ENCODE measurements at places on chromosomes 1 and 21.

DNA sequence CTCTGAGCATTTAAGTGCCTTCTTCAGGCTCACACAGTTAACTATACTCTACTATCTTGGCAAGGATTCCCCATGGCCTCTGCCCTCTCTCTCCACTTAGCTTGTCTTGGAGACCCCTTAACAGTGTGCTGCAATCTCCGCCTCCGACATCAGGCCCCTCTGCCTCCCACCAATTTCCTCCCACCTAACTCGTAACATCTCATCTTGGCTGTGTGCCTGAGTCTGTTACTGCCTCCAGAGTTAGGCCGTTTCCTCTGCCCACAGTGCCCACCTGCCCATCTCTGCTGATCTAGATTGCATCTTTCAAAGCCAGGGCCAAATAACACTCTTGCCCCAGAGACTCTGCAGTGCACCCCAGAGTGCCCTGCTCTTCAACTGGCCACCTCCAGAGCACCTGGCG is 244.3 kb upstream of the TMEM51 start:
- DNase-seq = no peak

GRCh38 chr1:238701024-238701423 is 685.3 kb upstream of the CHRM3 start:
- DNase-seq = no peak

DNA sequence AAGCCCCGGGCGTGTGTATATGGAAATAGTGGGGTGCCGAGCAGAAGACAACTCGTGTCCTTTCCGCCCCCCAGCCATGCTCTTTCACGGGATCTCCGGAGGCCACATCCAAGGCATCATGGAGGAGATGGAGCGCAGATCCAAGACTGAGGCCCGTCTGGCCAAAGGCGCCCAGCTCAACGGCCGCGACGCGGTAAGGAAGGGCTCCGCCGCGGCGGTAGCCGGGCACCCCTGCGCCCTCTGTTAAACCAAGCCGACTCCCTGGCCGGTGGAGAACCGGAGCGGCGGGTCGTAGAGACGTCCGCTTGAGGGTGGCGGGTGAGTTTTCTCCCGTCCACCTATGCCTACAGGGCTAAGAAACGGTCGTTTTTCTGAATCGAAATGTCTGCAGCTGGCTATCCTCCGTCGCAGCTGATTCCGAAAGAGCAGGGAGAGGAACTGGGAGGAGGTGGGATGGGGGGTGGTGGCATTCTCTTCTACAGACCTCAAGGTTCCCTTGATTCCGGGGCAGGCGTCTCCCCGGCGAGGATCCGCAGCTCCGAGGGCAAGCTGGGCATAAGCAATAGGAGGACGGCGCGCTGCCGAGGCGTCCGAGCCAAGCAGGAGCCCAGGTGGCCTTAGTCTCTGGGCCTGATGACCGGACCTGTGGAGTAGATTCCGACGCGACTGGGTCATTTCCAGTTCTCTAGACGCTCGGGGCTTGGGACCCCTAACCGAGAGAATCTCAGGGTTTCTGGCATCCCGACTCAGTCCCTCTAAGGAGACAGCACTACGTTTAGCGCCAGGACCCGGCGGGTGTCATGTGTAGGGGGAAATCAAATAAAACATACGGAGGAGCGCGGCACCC is 856 bp downstream of the LHX9 start:
- DNase-seq = no peak

DNA sequence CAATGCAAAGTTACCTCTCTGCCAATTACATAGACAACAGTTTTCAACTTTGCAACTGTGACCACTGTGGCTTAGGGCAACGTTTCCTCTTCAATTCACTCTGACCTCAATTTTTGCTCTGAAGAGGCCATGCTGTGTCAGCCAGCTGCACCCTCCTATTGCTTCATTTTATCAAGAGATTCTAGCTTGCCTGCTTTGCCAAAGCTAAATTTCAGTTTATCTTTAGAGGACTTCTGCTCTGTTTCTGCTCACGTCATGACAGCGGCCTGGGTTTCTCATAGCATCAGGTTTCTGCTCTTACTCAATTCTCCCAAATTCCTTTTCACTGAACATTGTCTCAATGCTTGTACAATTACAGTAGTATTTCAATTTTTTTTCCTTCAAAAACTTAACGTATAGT is 154.6 kb downstream of the PLA2G4A start:
- no peak for DNase-seq

DNA sequence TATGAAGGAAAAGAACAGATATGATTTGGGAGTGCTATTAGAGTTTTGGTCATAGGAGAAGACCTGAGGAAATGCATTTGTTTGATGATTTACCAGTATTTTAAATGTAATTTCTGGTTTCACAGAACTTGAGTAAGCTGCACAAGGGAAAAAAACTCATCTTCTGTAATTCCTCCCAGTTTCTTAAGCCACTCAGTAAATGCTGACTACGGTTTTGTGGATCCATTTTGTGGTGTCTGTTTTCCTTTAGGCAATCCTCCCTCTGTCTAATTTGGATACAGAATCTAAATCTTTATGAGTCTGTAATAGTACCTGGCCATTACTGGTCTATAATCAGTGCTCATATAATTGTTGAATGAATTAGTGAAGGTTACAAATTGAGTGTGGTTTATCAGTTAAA is 72.0 kb downstream of the OLFML2B start:
- DNase-seq = no peak

- DNase-seq = no peak
Observed at GRCh38 chr1:192436441-192437078, 119.8 kb downstream of the RGS21 start.

GRCh38 chr1:43129426-43129825 is 42.7 kb downstream of the EBNA1BP2 start:
- no peak for DNase-seq

Measured in NCI-H1417 treated with DMSO at 0.1 percent for 48 hours (cell line).